ENCODE measurements at places on chromosomes 6 and 20. TPM values are rescaled to one million over a fixed set of nuclear protein-coding genes. Genes with fewer than 3 reads are reported as not detected.

GRCh38 chr6:152301021-152301764, 336.0 kb downstream of the SYNE1 start:
- H3K27me3 ChIP-seq, result no peaks in the 10 kb centered on the region
- H3K36me3 ChIP-seq, result peaks cover 3% of the 10 kb centered on the region
- peak overlapping the region; percentile 99 for H3K4me3 ChIP-seq
- no peak for DNase-seq
- peak overlapping the region; percentile 88 for H3K27ac ChIP-seq

DNA sequence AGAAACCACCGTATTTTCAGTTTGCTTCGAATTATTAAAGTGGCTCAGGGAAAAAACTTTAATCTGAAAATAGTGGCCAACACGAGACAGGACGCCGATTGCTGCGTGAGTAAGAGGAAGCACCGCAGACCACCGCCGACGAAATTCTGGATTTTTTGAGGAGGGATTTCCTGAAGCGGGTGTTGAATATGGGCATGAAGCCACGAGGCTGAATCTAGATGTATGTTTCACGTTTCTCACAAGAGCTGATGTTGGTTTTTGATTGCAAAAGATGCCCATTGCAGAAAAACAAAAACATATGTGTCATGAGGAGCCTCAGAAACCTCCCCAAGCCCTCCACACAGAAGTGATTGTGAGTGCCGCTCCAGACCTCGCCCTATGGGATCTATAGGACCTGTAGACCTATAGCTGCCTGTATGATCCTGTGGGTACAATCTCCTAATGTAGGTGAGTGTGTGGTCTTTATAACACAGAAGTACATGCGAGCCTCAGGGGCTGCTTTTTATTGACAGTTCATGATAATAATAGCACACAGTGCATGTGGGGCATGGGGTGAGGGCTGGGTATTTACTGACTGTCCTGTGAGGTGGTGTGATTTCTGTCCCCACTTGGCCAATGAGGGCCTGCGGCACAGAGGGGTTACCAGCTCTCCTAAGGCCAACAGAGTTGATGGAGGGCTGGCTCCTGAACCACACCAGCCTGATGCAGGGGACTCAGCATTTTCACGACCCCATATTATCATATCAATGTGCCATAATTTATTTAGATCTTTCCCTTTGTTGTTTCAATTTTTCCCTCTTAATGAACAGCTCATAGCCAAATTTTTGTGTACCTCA, 243.9 kb downstream of the DLL1 start:
- no peak overlapping the region for H3K27ac ChIP-seq
- H3K4me1 ChIP-seq, result no peaks in the 10 kb centered on the region
- H3K36me3 ChIP-seq, result no peaks in the 10 kb centered on the region

The PRICKLE4 gene
- 2.1 TPM for total RNA-seq

DNA sequence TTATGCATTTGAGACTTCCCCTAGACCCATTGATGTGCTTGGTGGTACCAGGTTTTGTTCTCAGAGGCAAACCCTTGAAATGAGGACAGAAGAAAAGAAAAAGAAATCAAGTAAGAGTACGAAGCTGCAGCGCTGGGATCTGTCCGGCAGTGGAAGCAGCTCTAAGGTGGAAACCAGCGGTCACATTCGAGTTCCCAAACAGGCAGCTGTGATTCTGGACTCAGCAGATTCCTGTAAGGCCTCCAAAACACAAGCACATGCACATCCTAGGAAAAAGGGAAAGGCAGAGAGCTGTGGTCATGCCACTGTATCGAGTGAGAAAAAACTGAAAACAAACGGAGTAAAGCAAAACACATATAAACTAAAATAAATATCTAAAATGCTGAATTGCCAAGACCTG, 4.5 kb downstream of the FAM217B start:
- H3K4me1 ChIP-seq, result peaks cover 45% of the 10 kb centered on the region
- H3K4me3 ChIP-seq, result peak overlapping the region; percentile 6
- no peaks in the 10 kb centered on the region for H3K36me3 ChIP-seq
- DNase-seq, result no peak

DNA sequence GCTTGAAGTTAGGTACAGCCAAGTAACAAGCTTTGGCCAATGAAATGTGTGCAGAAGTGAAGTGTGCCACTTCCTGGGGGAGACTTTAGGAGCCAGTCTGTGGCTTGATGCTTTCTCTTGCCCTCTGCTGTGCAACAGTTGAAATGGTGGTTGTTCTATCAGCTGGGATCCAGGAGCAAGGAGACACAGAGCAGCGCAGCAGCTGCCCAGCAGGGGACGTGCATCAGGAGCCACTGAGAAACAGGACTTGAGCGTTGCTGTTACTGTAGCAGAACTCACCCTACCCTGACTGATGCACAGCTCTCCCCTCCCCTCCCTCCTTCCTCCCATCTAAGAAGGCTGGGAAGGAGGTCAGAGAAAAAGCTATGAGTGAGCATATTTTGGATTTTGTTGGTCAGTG, 18.9 kb upstream of the CCN5 start:
- H3K27ac ChIP-seq, result no peak overlapping the region
- H3K4me1 ChIP-seq, result peaks cover 4% of the 10 kb centered on the region
- H3K36me3 ChIP-seq, result no peaks in the 10 kb centered on the region

DNA sequence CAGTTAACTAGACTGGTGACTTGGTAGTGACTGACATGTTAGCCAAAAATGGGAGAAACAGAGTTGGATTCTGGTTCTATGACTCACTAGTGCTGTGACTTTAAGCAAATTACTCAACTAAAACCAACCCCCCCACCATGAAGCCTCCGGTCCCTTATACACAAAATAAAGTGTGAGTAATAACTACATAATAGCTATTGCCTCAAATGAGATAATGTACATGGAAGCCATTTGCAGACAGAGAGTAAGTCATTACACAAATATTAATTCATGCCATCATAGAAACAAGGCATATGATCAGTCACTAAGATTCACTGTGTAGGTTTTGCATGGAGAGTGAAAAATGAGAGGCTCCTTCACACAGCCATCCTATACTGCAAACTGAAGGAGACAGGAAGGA, 111.9 kb downstream of the HIVEP2 start:
- DNase-seq, result no peak
- H3K36me3 ChIP-seq, result no peaks in the 10 kb centered on the region
- H3K4me1 ChIP-seq, result peaks cover 5% of the 10 kb centered on the region
- no peak overlapping the region for H3K4me3 ChIP-seq

GRCh38 chr20:57579898-57580447, 19.1 kb downstream of the PCK1 start:
- no peak for DNase-seq
- H3K27ac ChIP-seq, result peak overlapping the region; percentile 84
- H3K36me3 ChIP-seq, result no peaks in the 10 kb centered on the region
- peak overlapping the region; percentile 72 for H3K4me3 ChIP-seq
- peaks cover 40% of the 10 kb centered on the region for H3K4me1 ChIP-seq

All from type B pancreatic cell (in vitro differentiated cells).